ENCODE measurements at places on chromosomes 1 and 21. TPM values are rescaled to one million over a fixed set of nuclear protein-coding genes. Genes with fewer than 3 reads are reported as not detected.

Gene SMIM1
- total RNA-seq: 15.3 TPM

Gene PLEKHO1
- 44.3 TPM for total RNA-seq

Gene OR10Z1
- not detected for total RNA-seq

Gene COL18A1
- total RNA-seq: 52.4 TPM

Gene RNF11
- 118 TPM for total RNA-seq

Gene SLC44A5
- 0.27 TPM for total RNA-seq

Gene RPE65
- not detected for total RNA-seq

Gene RNF19B
- 13.3 TPM for total RNA-seq

Gene MAST2
- total RNA-seq: 103 TPM

Gene FLG2
- total RNA-seq: not detected

DNA sequence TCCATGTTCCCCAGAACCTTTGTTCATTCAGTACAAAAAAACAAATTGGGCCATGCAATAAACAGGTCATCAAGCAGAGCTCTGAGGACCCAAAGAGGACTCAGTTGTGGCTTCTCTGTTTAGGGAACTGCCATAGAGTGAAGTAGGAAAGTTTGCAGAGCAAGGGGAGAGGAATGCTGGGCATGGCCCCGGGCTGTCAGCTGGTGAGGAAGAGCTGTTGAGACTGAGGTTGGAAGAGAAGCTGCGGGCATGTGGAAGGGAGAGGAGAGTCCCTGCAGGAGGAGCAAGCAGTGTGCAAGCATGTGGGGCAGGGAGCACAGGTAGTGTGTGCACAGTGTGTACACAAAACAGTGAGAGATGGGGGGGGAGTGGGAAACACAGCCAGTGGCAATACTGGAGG lies 71.8 kb downstream of the NTPCR start:
- no peak for DNase-seq

DNA sequence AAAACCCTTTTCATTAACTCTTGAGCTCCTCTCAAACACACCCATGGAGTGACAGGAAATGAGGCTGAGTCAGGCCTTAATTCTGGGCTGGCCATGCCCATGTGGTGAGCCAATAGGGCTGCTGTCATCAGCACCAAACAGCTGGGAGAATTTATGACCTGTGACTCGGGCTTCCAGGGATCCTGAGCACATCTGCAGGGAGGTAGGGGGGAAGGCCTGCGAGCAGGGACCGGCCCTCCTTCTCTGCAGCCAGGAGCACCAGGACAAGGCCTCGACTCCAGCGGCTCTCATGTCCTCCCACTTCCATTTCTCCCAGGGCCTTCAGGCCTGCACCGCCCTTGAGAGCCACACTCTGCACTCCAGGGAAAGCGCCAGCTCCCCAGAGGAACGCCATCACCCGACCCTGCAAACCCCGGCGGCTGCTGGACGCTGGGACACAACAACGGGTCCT lies 14.6 kb downstream of the RIPK4 start:
- DNase-seq: no peak

DNA sequence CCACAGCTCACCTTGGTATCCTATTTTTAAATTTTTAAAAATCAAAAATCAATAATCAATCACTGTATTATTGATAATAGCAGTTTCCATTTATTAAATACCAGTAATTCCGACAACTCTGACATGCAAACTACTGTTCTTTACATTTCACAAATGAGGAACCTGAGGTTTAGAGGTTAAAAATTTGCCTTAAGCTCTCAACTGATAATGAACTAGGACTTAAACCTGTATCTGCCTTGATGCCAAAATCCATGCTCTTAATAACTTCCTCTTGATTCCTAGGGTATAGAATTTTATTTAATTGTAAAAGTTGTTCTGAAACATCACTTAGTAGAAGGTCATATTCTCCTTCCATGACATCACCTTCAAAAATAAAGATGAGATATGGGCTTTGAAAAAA lies 5.6 kb downstream of the ARHGAP29 start:
- DNase-seq: no peak

GRCh38 chr1:13829152-13829769 lies 129.3 kb downstream of the PRDM2 start:
- no peak for DNase-seq

- DNase-seq: no peak
Observed at GRCh38 chr1:68233202-68233601, 879 bp upstream of the WLS start.

GRCh38 chr1:224669403-224669802 lies 53.3 kb downstream of the CNIH3 start:
- no peak for DNase-seq

DNA sequence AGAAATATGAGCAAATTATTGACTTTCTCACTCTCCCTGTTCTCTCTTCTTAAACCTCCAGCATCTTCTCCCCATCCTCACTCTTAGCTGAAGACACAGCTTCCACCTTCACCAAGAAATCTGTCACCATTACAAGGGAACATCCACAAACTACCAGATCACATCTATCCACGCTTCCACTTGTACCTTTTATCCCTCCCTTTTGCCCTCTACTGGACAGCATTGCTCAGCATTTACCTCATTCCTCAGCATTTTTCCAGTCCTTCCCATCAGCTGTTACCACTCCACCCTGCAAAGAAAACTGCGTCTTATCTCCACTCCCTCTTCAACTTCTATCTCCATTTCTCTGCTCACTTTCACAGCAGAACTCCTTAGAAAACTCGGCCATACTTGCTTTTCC lies 42.6 kb downstream of the KCNJ6 start:
- no peak for DNase-seq

DNA sequence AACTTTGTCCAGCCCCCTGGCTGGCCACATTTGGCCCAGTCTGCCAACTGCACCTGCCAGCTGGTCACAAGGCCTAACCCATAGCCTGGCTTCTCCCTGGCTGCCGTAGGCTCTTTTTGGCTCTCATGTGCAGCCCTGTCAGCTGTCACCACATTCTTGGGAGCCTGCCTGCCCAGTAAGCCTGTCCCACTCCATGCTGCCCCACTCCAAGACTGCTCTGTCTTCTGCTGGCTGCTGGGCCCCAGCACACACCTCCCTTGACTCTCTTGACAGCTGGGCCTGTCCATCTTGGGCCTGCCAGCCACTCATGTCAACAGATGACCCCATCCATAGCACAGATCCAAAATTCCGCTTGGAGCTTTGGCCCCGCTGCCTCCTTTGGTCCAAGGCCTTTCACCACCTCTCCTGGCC lies 74.3 kb upstream of the EDN2 start:
- DNase-seq: peak; percentile 88

DNA sequence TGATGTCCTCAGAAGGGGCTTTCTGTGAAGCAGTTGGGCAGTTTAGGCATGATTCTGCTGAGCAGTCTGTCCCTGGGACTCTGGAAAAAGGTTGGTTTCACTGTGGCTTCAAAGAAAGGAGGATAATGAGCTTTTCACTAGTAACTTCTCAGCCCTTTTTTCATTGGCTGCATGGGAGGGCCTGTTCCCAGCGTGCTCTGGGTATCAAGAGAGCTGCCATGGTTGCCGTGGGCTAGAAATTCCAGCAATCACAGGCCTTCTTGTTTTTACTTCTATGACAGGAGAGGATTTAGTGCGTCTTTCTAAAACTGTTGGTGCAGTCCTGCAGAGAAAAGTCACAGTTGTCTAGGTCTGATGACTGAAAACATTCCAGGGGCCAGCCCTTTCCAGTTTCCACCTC lies 7.2 kb downstream of the SZRD1 start:
- DNase-seq: no peak

GRCh38 chr1:111746614-111746999 lies 7.4 kb upstream of the INKA2 start:
- no peak for DNase-seq

DNA sequence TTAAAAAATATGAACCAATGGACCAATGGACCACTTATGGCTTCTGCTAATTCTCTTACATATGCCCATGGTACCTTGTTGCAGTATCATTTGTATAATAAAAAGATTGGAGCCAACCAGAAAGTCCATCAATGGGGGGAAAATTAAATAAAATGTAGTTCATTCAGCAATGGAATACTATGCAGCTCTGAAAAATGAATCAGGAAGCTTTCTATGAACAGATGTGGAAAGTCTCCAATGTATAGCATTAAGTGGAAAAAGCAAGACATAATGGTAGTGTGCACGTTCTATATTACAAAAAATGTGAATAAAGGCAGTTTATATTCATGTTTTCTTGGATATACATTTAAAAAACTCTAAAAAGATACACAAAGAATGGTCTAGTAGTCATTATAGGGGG lies 101.3 kb downstream of the KCNJ15 start:
- no peak for DNase-seq

DNA sequence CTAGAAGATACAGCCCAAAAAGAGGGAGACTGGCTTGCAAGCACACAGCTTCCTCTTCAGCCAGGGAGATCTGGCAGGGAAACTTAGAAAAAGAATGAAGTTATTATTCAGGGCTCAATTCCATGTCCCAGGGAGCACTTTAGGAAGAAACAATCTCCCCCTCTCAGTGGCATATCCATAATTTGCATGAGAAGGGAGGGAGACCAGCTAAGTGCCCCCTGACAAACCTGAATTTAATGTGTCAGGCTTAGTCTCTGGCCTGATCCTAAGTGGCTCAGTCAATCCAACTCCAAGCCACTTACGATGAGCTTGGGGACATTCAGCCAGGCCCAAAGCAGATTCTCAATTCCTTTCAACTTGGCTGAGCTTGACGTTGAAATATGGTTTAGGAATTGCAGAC lies 17.7 kb upstream of the KCND3 start:
- DNase-seq: no peak

- no peak for DNase-seq
Observed at GRCh38 chr1:156468693-156469345, 31.8 kb downstream of the MEF2D start.

DNA sequence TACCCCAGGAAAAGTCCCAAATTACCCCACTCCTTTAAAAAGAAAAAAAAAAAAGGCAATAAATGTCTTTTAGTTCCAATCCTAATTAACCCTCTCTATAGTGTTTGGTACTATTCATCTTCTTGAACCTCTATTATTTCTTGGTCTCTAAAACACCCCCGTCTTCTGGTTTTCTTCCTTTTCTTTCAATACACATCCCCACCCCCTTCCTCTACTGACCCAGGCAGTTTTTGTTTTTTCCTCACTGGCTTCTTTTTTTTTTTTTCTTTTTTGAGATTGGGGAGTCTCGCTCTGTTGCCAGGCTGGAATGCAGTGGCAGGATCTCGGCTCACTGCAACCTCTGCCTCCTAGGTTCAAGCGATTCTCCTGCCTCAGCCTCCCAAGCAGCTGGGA lies 26.1 kb downstream of the EGLN1 start:
- no peak for DNase-seq

DNA sequence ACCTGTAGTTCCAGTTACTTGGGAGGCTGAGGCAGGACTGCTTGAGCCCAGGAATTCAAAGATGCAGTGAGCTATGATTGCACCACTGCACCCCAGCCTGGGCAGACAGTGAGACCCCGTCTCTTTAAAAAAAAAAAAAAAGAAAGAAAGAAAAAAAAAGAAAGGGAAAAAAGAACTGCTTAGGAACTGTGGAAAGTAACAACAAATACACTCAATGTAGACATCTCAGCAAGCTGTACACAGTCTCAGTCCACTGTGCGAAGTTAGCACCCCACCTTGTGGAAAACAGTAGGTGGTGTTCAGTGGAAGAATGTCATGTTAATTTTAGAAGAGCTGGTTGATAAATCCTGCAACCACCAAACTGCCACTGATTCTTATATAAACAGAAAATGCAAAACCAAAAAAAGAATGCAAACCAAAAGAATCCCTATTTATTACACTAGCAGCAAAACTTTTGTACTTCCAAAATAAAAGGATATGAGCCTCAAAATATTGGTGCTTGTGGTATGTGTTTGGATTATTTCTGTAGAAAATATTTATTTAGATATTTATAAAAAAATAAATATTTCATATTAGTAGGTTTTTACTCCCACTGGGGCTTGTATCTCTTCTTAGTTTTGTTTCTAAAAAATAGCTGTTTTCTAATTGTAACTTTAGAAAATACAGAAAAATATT lies 31.1 kb downstream of the ALG14 start:
- no peak for DNase-seq

DNA sequence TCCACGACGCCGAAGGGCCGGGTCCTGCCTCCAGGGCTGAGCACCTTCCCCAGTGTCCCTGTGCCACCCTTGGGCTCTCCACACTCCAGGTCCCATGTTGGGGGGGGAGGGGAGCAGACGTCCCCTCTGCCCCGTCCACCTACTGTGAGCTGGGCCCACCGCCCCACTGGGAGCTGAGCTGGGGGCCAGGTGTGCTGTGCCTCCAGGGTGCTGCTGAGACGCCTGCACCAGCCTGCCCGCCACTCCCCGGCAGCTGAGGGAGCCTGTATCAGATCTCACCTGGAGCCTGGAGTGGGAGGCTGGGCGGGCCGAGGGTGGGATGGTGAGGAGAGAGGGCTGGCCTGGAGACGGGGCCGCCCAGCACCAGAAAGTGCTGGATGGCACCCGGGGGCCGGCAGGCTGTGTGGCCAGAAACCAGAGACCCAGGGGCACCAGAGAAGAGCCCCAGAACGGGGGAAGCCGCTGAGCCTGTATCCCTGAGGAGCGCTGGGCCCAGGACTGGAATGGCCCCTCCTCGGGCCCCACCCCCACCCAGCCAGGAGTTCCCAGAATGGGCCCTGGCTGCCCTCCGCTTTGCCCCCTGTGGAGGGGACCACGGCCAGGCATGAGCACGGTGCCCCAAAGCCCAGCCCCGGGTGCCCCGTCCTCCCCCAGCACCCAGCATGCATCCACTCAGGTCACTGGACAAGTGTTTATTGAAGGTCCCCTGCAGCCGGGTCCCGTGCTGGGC lies 3.4 kb downstream of the TNFRSF18 start:
- DNase-seq: peak; percentile 23

GRCh38 chr1:19066248-19066873 lies 109.9 kb upstream of the IFFO2 start:
- no peak for DNase-seq

Measured in left ventricle myocardium superior (tissue), 1 donor.